ENCODE measurements at places on chromosomes 6 and 20.

- ATAC-seq, result peak; percentile 49
Observed at GRCh38 chr6:14254505-14254904, 136.9 kb downstream of the CD83 start.

DNA sequence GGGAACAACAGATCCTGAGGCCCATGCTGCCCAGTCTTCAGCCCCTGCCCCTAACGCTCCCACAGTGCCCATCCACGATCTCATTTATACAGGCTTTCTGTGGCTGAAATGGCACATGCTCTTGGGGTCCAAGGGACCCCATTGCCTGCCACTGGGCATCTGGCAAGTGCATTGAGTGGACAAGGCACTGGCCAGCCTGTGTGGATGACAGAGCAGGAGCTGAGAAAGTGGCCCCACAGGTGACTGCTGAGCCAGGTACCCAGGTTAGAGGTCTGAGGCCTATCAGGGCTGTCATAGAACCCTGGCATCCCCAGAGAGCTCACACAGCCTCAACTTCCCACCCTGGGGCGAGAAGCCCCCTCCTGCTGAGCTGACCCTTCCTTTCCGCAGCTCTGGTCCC, 86.0 kb upstream of the NXT1 start:
- no peak for ATAC-seq

GRCh38 chr20:62880935-62881661, 19.5 kb upstream of the TCFL5 start:
- no peak for ATAC-seq

DNA sequence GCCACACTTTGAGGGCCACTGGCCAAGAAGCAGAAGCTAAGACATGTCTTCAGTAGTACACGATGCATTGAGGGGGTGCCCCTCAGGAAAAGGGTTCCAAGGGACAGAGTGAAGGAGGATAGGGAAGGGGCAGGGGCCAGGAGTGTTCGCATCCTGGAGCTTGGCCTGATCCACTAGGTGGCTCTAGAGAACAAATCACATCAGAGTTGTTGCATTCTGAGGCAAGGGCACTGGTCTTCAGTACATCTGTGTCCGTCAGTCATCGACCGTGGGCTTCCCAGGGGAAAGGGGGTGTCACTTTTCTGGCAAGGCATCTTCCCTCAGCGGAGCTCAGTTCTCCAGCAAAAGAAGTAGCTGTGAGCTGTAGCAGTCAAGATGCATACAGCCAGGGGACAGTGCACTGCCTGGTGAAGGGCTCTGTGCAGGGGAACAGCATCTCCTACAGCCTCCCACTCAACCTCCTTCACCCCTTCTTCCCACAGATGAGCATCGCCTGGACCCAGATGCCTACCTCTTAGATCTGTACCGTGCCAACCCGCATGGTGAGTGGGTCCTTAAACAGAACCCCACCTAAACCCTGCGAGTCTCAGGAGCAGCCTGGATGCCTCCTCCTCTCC, 47.8 kb downstream of the ARHGAP40 start:
- no peak for ATAC-seq

DNA sequence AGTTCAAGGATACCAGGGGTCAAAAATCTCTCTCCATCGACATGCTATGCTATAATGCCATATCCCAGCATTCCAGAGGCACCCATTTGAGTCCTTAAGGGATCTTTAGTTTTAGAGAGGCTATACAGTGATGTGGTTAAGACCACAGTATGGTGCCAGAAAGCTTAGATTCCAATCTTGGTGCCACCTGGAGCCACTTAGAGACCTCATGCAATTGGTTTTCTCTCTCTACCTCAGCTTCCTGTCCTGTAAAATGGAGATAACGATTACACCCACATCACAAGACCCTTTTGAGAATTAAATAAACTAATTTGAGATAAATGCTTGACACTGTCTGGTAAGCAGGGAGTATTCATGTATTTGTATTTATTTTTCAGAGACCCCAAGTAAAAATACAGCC, 39.0 kb downstream of the PLAGL1 start:
- no peak for ATAC-seq

- no peak for ATAC-seq
Observed at GRCh38 chr6:30676660-30677285, 4.0 kb upstream of the DHX16 start.

DNA sequence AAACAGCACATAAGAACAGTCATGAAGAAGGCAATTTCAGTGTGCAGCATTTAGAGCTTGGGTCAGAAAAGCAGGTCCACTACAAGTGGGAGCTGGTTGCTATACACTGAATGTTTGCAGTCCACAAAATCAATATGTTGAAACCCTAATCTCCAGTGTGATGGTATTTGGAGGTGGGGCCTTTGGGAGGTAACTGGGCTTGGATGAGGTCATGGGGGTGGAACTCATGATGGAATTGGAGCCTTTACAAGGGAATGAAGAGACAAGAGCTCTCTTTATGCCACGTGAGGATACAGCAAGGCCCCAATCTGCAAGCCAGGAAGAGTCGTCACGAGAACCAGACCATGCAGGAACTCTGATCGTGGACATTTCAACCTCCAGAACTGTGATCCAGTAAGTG, 216.7 kb upstream of the SLC35B3 start:
- no peak for ATAC-seq

DNA sequence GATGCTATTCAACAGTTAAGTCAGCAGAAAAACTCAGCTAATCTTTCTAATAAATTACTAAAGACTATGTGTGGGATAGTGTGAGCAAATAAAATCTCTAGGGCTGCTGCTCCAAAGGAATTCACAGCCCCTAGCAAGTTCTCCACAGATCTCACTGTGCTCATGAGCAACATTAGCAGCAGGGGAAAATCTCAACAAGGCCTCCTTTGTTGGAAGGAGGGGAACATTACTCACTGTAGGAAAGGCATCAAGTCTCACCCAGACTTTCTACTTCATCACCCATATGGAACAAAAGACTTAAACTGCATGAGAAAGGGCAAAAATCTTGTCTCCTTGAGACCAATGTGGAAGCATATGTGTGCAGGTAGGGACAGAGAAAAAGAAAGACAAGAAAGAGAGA, 726.4 kb upstream of the SLC35B3 start:
- ATAC-seq, result no peak

DNA sequence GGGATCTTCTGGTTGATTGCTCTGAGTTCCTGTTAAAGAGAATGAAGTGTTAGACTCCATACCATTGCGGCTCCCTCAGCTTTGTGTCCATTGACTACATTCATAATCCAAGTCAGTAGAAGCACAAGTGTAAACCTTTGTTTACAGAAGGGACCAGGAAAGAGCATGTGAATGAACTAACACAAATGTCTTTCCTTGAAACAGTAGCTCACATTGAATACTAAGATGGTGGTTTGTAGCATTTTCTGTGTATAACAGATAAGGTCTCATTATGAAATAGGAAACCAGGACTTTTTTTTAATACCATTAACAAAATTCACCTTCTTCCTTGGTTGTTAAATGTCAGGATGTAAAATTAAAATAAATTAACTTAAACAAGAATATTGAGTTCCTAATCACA, 8.4 kb downstream of the STXBP5 start:
- ATAC-seq, result no peak

GRCh38 chr6:31293343-31293742, 21.5 kb upstream of the HLA-C start:
- ATAC-seq, result no peak

DNA sequence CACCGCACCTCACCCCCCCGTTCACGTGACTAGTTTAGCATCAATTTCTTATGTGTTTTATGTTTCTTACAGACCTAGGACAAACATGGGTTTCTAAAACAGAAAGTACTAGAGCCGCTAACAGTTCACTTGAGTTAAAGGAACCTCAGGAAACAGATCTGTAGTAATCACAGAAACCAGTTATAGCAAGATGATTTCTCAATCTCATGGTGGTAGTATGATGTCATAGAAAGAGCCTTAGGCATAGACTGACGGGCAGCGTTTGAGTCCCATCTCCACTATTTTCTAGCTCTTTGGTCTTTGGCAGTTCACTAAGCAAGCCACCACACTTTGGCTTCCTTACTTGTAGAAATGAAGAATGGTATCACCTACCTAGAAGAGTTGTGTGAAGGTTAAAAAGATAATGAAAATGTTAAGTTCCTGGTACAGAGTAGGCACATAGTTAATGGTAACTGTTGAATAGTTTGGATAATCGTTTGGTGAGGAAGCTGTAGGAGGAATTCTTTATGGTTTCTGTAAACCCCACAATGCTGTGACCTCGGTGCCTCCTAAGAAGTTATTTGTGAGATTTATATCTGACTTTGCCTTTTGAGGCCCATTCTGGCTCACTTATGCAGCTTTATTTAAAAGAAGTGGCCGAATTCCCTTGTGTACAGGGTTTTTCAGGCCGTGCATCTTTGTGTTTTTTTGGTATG, 21.3 kb downstream of the CTNNBL1 start:
- ATAC-seq, result no peak

GRCh38 chr6:170102038-170102437, 188.8 kb downstream of the DLL1 start:
- ATAC-seq, result no peak

DNA sequence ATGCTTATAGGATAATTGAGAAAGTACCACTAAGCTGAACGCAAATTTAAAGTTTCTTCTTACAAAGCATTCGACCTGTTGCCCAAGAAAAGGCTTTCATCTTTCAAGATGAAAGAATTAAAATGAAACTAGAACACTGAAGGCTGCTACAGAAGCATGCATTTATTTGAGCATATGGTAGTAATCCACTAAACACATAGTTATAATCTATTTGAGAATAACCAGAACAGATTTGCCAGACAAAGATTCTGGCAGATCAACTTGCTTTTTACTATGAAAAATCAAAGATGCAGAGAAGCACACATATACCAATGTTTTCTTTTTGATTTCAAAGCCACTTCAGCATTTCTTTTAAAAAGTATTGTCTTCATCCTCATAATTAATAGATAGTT, 412.2 kb downstream of the UTRN start:
- ATAC-seq, result no peak

DNA sequence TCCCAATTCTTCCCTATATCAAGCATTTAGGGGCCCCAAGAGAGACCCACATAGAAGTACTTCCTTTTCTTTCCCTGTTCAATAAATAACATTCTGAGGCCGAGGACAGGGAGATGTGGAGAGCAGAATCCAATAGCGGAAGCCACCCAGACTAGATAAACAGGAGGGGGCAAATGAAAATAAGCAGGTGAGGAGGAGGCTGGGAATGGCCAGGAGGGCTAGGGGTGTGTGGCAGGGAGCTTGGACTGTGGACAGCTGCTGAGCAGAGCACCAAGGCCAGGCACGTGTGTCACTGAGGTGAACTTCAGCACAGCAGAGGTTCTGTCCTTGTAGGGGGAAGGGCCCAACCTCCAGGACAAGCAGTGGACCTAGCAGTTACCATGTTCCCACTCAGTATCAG, 339.2 kb downstream of the FOXA2 start:
- no peak for ATAC-seq

DNA sequence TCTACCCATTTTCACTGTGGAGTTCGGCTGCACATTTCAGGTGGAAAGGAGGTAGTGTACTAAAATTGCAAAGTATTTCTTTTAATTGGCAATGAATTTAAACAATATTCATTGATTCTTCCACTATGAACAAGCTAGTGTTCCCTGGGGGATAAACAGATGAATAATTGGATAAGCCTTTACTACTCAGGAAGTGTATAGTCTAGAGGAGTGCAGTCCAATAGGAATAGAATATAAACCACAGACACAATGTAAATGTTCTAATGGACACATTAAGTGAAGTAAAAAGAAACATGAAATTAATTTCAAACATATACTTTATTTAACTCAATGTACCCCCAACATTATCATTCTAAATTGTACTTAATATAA, 28.7 kb downstream of the SGK1 start:
- no peak for ATAC-seq

DNA sequence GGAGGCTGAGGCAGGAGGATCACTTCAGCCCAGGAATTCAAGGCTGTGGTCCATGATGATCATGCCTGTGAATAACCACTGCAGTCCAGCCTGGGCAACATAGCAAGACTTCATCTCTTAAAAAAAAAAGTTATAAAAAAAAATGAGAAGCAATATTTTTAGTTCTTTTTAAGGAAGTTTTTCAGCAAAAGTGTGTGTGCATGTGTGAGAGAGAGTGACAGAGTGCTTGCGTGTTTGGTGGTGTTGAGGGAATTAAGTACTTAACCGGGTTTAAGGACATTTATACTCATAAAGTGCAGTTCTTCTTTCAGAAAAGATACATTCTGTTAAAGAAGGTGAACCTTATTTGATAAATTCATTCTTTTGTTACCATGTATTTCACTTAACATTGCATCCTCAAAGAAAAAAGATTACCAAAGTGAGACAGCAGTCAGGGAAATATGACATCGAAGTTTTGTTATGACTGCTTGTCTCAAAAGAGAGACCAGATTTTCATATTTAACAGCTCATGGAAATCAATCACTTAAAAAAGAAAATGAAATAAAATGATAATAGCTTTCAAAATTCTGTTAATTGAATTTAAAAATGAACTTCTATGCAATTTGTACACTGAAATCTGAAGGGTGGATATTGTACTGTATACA, 254.7 kb downstream of the ARHGAP18 start:
- no peak for ATAC-seq

- ATAC-seq, result peak; percentile 65
Observed at GRCh38 chr6:144602523-144603180, 317.5 kb downstream of the UTRN start.

DNA sequence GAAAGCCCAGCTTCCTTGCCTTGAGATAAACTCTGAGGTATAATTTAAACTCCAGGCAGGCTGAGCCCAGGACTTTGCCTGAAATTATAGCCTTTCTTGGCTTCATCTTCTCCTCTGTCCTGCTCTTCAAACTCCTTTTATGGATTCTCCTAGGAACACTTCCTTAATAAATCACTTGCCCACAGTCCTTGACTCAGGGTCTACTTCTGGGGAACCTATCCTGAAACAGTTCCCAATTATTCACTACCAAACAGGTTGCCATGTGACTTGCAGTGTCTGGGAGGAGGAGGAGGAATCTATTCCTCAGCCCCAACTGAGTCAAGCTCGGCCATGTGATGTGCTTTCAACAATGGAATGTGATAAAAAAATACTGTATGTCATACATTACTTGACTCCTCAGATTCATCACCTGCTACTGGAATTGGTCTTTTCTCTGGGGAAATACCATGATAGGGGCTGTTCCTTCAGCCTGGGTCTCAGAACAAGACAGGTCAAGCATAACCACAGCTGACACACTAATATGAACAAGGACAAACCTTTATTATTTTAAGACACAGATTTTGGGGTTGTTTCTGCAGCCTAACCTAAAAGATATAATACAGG, 20.5 kb upstream of the CDKN1A start:
- ATAC-seq, result no peak

- ATAC-seq, result no peak
Observed at GRCh38 chr6:2818593-2818992, 23.1 kb downstream of the SERPINB1 start.

GRCh38 chr20:50594591-50595432, 84.6 kb downstream of the PTPN1 start:
- peak; percentile 11 for ATAC-seq

DNA sequence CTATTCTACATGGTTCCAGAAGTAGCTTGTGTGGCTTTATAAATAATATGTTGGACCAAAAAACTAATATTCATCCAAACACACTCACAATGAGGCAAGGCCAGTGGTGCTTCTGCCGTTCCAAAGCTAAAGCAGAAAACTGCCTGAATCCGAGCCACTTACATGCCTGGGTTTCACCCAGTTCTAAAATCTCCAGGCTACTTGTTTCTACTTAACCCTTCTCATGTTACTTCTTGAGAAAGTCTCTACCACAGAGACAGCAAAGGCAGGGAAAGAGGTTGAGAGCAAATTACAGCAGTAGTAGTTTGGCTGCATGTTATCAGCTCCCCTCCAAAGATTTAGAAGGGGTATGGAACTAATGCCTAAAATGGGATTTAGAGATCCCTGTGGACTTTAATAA, 62.0 kb downstream of the FAXC start:
- no peak for ATAC-seq

All from activated CD4-positive, CD25-positive, alpha-beta regulatory T cell treated with anti-CD3 and anti-CD28 coated beads, Interleukin-2, amount 50 U/mL, for 24 hours (primary cell).